ENCODE measurements at places on chromosomes 4 and X.

DNA sequence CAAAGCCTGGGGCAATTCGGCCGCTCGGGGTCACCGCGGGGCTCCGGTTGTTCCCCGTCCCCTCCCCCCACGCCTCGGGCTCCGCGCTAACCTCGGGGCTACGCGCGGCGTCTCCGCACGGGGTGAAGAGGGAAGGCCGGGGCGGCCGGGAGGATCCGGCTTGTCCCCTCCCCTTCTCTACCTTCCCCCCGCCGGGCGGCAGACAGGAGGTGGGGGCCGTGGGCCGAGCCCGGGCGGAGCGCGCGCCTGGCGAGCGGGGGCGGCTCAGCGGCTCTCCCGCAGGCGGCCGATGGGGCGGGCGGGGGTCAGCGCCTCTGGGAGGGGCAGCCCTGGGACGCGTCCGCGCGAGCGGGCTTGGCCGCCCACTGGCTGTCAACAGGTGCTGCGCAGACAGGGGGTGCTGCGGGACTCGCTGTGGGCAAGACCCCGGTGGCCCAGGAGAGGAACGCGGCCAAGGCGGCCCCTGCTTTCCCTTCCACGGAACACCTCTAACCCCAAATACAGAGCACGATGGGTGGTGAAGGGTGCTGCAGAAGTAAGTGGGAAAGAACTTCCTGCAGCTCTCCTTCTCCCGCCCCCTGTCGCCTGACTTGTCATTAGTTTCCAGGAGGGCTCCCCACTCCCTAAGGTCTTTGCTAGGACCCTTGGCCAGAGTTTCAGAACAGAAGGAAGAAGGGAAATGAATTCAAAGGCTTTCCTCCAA is at the start of gene PDGFC:
TSS of gene PDGFC (minus strand) at position 124 of the 703 bp plus-strand sequence. CDS start 896 bp downstream, outside the sequence.
- no peak for DNase-seq

DNA sequence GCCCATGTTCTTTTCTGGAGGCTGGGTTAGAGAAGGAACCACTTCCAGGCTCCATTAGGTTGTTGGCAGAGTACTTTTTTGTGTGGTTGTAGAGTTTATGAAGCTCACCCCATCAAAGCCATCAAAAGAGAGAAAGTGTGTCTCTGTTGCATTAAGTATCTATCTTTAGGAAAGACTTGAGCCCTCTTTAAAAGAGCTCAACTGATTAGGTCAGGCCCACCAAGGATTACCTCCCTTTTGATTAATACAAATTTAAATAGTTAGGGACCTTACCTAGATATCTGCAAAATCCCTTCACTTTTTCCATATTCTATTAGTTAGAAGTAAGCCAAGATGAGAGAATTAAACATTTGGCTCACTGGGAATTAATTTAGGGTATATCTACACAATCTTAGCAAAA is 460.4 kb downstream of the PPARGC1A start:
- DNase-seq, result no peak

DNA sequence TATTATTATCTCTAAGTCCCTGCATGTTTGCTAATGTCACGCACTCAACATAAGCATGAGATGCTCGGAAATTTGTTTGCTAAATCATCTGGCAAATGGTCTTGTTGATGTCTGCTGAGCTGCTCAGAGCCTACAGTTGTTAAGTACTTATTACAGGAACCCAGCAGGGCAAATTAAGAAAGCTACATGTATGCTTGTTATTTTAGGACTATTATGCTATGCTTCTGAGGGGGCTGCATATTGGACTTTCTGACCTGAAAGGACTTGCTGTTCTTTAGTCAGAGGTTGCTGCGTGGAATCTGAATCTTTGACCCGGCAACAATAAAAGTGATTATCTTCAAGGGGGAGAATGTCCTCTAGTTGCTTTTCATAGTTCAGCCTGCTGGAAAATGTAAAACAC is 36.3 kb upstream of the TENM3 start:
- no peak for DNase-seq

GRCh38 chr4:105455998-105456397 is 17.9 kb downstream of the PPA2 start:
- no peak for DNase-seq

GRCh38 chrX:130676861-130677260 is 226.1 kb downstream of the ENOX2 start:
- no peak for DNase-seq

DNA sequence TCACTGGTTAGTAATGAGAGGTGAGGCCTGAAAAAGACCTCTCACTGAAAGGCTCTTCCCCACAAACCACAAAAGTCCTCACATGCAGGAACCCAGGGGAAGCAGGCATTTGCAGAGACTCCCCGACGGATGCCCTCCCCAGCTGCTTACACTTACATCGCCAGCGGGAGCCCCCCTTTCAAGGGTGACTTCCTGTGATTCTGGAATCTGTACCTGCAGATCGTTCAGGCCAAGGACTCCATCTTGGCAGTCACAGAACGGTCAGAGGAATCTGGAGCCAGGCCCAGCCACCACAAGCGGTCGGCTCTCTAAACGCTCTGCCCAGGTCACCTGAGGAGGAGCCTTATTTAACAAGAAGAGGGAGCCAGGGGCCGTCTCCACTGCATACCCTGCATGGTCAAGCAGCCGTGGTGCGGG is 71.3 kb upstream of the STS start:
- no peak for DNase-seq

- no peak for DNase-seq
Observed at GRCh38 chrX:124212622-124213021, 119.8 kb upstream of the TEX13D start.

DNA sequence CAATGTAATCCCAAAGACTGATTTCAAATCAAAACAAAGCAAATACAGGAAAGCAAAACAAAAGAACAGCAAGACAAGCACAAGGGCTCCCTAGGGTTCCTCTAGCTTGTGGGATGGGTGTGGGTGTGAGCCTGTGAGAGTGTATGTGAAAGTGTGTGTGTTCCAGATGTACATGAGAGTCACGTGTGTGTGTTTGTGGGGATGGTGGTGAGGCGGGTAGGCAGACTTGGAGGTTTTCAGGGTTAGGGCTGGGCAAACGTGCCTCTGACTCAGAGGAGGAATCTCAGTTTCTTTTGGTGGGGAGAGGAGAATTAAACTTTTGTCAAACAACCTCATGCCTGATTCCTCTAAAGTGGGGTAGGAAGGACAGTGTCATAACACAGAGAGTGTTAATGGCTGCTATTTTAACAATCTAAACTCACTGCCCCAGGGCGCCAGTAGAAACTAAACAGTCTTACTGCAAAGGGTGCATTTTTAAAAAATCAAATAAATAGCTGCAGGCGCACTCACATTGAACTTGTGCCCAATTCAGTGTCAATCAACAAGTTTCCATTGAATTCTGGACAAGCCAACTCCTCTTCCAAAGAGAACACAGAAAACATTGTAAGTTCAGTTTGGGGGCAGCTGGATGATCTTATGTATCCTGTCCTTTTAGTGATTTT is 51.8 kb downstream of the CHRDL1 start:
- DNase-seq, result no peak

DNA sequence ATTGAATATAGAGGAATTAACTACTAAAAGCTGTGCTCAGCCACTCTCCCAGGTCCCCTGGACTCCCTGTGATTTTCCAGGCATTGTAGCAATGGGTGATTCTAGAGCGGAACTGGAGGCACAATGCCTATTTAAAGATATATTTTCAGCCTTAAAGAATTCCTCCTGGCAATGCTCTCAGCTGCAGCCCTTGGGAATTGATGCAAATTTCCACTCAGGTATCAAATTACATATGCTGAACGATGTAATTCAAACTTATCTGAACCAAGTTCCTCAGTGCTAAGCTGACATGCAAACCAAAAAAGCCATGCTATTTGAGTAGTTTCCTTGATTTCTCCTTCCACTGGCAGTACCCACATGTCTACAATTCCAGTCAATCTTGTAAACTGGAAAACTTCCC is 86.3 kb upstream of the GABRA3 start:
- DNase-seq, result no peak

- DNase-seq, result no peak
Observed at GRCh38 chr4:156803056-156803455, 168.5 kb downstream of the PDGFC start.

DNA sequence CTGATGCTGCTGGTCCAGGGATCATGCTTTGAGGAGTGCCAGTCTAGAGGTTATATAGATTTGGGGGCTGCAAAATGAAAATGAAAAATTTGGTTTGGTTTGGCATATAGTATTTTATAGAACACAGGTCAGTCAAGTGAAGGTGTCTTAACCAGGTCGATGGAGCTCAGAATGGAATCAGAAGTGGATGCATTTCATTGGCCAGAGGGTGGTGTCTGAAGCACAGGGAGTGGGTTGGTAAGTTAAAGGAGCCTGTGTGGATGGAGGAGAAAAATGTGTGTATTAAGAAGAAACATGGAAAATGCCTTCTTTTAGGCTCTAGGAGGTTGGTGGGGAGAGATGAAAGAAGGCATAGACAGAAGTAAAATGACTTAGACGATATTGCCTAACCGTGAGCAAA is 8.6 kb downstream of the GALNT7 start:
- no peak for DNase-seq

DNA sequence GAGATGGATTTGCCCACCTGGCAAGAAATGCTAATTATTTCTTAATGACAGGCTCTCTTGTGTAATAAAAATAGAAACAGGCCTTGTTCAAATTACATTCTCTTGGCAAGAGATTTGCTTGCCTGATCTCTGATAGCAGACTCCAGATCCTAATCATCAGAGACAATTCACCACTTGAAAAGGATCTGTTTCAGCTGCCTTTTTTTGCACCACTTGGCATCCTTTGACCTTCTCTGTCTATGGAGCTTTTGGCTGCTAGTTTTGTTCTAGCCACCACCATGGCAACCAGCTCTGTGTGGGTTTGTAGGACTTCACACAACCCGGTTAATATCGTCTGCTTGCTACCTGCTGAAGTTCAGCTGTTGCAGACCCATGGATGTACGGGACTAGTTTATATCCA is 241.1 kb upstream of the TLL1 start:
- DNase-seq, result no peak

GRCh38 chr4:149933120-149933519 is 117.5 kb upstream of the IQCM start:
- DNase-seq, result no peak

DNA sequence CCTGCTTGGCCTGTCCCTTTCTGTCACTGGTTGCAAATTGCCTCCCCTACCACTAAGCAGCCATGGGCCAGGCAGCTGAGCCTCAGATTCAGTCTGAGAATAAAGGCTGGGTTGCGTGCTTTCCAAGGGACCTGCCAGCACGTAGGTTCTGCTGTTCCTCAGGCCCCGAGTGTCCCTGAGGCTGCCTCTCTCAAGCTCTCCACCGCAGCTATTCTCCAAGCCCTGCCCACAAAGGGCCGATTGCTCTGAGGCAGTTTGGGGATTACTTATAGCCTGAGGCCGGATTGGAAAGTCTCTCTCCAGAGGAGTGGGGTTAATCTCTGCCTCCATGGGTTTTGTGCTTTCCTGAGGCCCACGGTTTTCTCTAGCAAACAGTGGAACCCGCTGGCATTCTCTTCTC is 590.7 kb downstream of the BCOR start:
- DNase-seq, result no peak

DNA sequence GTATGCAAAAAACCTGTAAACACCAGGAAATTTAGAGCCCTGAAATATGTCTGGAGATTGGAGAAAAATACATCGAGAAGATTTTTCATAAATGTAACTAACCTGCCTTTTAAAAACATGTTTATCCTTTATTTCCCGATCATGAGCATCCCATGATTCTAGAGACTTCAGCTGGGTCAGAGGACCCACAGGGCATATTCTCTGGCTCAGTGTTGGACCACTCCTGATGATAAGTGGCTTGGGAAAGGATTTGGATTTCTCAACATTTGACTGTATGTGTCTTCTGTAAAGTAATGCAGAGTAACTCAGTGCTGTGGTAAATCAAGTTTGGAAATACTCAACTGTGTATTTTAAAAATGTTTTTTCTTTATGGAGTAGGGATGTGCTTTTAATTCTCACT is 40.0 kb upstream of the ANK2 start:
- no peak for DNase-seq

DNA sequence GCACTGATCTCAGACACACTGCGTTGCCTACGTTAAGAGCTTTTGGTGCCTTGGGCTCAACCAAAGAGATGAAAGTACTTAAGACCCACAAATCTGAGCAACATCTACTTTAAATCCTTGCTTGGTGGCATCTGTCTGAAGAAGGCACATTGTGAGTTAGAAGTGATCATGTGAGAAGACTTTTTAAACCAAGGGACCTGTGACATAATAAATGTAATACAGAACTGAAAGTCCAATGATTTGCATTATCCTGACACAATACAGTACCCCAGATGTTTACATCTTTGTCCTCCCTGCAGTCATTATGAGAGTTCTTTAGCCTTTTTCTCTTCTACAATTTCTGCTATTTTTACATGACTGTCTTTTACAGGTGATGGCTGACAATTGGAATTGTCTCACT is 96.7 kb upstream of the FTHL17 start:
- no peak for DNase-seq

GRCh38 chr4:184402239-184402638 is 72.1 kb downstream of the IRF2 start:
- DNase-seq, result no peak

DNA sequence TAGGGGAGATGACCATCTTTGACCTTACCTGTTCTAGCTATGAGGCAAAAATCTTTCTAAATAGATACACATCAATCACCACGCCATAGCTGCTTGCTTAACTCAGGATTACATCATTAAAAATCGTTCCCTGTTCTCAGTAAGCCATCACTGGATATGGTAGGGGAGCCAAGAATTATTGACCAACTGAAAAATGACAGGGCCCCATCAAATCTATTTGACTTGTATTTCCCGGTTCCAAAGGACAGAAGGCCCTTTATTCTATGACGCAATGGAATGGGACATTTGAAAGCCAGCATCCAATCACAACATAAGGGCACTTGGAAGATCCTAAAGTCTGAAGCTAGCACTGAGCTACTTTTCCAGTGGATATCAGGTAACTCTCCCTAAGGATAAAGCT is 75.6 kb upstream of the NOCT start:
- DNase-seq, result no peak

GRCh38 chr4:141957416-141957815 is 321.0 kb downstream of the IL15 start:
- DNase-seq, result no peak

DNA sequence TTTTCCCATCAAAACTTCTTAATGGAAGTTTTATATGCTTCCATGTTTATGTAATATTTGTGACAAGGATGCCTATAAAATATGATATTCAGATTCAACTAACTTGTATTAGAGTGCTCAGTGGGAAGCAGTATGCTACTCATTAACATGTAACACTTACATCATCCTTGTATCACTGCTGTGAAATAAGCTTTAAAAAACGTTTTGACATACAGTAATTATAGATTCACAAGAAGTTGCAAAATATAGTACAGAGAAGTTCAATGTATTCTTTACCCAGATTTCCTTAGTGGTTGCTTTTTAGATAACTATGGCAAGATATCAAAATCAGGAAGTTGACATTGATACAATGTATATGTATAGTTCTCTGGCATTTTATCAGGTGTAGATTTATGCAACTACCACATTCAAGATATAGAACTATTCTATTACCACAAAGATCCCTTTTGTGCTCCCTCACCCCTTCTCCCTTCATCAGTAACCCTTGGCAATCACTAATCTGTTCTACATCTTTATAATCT is 56.3 kb downstream of the DTHD1 start:
- DNase-seq, result no peak

DNA sequence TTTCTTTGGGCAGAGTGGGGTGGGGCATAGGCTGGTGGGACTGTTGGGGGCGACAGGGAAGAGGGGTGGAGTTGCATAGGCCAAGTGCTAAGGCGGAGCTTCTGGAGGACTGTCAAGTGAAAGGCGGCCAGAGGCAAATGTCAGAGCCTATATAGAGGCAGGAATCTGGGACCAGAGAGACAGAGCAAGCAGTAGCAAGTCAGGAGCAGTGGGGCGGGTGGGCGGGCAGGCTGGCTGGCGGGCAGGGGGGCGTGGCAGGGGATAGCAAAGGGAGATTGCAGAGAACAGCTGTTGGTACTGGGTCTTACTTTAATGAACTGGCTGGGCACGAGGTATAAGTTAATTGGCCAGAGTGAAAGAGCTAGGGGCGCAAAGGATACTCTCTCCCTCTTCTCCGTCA is 89.8 kb downstream of the RTL9 start:
- DNase-seq, result no peak

Data from LNCaP clone FGC (cell line).